ENCODE measurements at places on chromosomes 3 and 15.

DNA sequence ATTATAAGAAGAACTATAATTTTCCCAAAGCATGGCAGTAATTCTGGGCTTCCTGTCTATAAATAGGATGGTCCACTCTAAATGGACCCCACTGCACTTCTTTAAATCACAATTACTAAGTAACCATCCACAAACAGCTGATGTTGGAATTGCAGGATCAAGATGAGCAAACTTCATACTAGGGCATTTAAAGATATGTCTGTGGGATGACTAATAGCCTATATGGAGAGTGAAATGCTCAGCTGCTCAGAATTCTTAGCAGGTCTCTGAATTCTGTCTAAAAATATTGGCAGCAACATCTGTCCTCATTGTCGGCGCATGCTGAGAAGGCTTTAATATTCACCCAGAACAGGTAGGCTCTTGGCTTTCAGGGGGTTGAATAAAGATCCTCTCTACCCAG lies 140.4 kb downstream of the SATB1 start:
- no peak for DNase-seq

DNA sequence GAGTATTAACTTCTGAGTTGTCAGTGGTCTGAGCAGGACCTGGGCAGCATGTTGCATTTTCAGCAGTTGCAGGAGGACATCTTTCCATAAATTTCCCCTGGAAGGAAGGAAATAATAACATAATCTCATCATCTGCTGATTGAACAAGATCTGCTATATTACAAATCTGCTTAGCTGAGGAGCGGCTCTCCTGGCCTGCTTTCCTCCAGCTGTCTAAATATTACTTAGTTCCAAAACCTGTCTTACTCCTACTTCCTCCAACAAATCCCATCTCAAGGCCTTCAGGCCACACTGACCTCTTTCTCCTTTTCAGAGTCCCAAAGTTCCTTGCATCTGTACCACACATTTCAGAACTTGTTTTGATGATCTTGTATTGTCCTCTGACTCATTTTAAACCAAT lies 364.4 kb upstream of the MCTP2 start:
- no peak for DNase-seq

DNA sequence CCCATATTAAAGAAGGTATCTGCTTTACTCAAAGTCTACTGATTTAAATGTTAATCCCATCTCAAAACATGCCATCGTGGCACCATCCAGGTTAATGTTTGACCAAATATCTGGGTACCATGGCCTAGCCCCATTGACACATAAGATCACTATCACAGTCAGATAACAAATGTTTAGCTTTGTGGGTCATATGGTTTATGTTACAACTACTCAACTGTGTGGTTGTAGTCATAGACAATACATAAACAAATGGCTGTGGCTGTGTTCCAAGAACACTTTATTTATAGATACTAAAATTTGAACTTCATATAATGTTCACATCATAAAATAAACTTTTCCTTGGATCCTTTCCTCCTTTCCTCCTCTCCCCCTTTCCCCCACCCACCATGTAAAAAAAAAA lies 9.8 kb upstream of the SNRPN start:
- DNase-seq, result no peak

DNA sequence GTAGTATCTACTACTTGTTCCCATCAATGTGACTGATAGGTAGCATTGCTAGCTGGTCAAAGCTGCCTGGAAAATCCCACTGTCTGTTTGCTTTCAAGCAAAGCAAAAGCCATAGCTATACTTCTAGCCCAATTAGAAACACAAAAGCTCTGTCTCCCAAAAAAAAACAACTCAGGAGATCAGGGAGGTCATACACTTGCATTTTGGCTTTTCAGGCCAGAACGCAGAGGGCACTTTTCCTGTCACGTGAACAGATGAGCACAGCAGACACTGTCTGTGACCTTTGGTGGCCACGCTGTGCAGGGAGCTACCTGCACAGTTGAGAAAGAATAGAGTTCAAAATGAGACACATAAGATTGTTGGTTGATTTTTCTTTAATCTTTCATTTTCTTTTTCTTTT lies 441.7 kb upstream of the PDZRN3 start:
- no peak for DNase-seq

DNA sequence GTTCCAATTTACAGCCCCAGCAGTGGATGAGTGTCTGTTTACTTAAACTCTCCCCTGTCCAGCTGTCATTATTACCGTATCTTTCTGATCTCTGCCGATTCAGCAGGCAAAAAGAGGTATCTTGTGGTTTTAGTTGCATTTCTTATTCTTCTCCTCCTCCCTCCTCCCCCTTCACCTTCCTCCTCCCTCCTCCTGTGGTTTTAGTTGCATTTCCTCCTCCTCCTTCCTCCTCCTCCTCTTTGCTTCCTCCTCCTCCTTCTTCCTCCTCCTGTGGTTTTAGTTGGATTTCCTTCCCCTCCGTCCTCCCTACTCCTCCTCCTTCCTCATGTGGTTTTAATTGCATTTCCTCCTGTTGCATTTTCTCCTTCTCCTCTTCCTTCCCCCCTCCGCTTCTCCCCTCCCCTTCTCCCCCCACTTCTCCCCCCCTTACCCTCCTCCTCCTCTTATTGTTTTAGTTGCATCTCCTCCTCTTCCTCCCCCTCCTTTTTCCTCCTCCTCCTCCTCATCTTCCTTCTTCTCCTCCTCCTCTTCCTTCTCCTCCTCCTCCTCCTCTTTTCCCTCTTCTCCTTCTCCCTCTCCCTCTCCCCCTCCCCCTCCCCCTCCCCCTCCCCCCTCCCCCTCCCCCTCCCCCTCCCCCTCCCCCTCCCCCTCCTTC lies 25.3 kb upstream of the VPS33B start:
- DNase-seq, result no peak

DNA sequence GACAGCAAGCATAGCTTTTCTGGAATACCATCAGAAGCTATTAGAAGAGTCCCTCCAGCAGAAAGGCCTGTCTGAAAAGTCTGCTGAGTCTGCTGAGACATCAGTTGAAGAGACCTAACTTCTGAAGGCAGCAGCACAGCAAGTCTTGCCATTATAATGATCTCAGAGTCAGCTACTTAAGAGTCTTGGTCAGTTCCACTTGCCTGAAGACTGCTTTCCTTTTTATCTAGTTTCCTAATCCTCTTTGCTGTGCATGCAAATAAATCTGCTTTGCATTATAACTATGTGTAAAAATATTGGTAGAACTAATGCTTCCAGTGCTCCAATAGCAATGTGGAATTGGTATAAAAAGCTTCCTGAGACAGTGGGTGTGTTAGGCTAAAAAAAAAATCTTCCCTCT lies 34.9 kb upstream of the CPOX start:
- DNase-seq, result no peak

DNA sequence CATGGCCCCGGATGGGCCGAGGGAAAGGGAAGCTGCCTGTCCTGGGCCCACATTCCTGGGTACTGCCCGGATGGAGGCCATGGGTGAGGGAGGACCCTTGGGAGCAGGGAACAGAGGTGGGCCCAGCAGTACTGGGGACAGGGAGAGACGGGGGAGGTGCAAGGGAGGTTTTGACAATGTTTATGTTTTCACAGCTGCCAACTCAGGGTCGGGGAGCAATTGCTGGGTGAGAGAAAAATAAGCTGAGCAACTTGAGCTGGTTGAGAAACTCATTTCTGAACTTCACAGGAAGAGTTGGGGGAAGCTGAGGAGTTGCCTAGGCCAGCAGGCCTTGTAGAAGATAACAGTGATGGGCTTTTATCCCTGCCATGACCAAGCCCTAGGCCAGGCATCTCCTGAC lies 11.1 kb upstream of the TSPAN3 start:
- no peak for DNase-seq

- no peak for DNase-seq
These were observed 252.0 kb downstream of the ZPLD1 start for GRCh38 chr3:102686792-102687191.

- DNase-seq, result no peak
These were observed 16.5 kb upstream of the SIAH2 start for GRCh38 chr3:150779402-150779858.

- no peak for DNase-seq
These were observed 260.7 kb downstream of the OPA1 start for GRCh38 chr3:193853511-193854219.

DNA sequence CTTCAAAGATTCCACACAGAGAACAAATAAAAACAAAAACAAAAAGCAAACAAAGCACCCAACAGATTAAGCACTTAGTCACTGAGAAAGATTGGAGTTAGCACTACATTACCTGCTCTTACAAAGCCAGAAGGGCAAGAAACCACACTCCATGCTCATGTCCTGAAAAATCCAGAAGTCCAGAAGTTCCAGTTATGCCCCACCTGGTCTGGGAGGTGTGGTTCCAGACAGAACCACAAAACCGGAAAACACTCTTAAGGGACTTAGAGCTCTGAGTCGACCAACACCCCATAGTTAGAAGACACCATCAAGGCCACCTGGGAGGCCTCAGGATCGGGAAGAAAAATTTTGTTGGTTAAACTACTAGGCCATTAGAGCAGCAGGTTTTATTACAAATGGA lies 88.9 kb downstream of the TNIK start:
- DNase-seq, result no peak

DNA sequence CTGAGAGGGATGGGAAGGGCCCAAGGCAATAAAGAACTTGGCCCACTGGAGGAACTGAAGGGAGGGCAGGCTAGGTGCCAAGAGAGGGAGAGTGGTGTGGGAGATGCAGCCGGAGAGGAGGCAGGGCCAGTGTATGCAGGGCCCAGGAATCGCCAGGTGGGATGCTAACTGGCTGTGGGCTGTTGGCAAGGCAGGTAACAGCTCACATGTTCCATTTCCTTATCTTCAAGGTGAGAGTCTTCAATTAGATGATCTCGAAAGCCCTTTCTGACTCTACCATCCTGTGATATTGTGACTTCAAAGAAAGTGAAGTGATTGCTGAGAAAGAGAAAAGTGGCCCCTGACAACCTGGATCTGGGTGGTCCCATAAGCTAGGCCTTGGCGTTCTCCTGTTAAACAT lies 49.0 kb downstream of the CASR start:
- DNase-seq, result no peak

DNA sequence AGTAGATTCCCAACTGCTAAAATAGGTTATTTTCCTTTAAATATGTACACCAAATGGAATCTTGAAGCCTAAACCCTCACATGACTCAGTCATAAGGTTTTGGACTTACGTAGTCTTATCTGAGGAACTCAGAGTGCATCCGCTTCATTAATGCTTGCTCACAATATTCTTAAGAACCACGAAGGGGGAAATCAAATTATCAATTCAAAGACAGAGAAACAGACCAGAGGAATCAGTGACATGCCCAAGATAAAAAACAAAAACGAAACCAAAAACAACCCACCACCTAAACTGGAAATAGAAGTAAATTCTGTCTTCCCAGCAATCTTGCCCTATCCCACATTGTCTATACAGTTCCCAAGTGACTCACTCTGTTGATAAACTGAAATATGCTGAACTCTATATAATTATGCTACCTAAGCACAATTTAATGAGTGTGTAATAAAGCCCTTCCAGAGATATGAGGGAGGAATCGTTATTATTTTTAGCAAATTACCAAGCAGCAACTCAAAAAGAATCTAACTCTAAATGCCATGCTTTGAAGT lies 135.4 kb upstream of the CBLB start:
- DNase-seq, result peak; percentile 24

DNA sequence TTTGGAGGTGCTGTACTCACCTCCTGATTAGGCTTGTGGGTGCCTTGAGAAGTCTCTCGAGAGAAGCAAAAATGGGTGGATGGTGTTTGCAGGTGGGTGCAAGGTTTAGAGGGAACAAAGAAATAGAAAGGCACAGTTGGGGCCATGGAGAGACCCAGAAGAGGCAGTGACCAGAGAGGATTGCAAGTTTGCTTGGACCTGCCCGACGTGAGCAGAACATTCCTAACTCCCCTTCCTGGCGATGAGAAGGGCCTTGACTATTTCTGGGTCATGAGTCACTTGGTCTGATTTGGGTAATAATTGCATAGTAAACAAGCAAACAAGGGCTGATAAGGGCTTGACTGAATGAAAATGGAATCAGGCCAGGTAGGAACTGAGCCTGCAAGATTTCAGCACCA lies 7.0 kb upstream of the CTSH start:
- DNase-seq, result no peak

DNA sequence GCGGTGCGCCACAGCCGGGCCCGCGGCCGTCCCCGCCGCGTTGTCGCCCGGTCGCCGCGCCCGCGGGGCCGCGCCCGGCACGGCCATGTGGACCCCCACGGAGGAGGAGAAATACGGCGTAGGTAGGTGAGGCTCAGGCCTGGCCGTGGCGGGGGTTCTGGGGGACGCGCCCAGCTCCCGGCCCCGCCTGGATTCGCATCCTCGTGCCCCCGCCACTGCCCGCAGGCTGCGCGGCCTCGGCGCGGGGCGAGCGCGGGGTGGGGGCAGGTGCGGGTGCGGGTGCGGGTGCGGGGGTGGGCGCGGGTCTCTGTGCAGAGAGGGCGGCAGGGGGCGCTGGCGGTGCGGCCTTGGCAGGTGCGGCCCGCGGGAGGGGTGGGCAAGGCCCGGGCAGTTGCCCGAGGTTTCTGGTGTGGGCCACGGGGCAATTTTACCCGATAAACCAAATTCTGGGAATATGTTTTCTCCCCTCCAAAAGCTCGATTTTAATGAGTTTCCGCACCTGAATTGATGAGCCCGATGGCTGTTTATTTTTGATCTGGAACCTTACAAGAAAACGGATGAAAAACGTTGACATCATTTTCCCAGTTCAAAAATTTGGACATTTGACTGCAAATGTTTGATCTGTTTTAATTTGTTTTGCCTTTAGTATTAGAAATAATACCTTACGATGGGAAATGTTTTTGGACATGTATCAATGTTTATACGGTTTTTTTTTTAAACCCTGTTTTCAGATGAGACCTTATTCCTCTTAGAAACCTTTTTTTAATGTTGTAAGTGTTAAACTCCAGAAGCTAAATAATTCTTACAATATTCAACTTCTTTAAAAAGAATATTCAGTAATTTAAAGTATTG lies 678 bp downstream of the DOCK3 start:
- peak; percentile 33 for DNase-seq

GRCh38 chr3:156668073-156668763 lies 6.2 kb upstream of the TIPARP start:
- no peak for DNase-seq

DNA sequence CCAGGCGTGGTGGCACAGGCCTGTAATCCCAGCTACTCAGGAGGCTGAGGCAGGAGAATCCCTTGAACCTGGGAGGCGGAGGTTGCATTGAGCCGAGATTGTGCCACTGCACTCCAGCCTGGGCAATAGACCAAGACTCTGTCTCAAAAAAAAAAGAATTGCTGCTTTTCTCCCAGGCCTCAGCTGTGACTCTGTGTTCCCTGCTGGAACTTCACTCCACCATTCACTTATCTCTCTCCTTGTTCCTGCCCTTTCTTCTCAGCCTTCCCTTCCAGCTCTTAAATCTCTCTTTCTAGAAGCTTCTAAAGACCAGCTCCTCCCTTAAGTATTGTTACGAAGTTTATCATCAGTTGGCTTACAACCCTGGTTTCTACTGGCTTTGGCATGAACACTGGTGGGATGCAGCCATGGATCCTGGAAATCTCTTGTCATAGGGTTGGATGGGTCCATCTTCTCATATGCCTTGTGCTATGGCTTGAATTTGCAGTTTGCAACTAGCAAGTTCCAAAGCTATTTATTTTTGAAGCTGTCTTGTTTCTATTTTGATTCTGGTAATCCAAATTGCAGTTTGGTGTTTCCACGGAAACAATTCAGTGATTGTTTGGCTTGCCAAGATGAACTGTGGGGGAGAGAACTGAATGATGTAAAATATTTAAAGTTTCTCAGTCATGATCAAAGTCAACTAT lies 10.5 kb downstream of the C3orf62 start:
- DNase-seq, result no peak

GRCh38 chr3:43856351-43856750 lies 165.6 kb downstream of the ABHD5 start:
- no peak for DNase-seq

Data from CD4-positive, alpha-beta T cell treated with Interleukin-15 for 4 hours (primary cell).